ENCODE measurements at places on chromosomes 2 and 18.

GRCh38 chr2:118122594-118123281, 34.5 kb downstream of the INSIG2 start:
- no peak for DNase-seq

GRCh38 chr2:241201445-241202267, 13.2 kb downstream of the ANO7 start:
- DNase-seq = no peak

DNA sequence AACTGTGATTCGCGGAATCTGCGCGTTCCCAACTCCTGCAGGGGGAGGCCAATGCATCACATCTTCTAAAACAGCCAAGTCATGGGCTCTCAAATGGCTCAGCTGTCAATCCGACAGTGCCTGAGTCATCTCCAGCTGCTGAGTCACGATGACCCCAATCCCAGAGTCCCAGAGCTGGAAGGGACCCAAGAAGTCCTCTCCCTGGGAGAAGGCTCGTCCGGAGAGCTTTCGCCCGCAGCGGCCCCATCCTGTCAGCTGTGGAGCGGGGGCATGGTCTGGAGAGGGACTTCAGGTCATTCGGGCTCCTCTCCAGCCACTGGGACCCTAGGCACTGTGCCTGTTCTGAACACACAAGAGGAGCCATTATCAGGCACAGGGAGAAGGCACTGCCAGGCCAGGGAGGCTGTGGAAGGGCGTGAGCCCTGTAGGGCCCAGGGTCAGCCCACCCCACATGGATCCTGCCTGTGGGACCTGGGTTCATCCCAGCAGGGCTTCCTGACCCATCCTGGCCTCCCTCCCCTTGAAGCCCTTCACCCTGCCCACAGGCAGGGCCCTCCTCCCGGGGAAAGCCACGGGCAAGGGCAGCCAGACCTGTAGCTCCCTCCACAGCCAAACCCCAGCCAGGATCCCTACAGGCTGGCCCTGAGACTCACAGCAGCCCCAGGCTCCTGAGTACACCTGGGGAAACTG, 47.6 kb upstream of the GPC1 start:
- peak; percentile 95 for DNase-seq

DNA sequence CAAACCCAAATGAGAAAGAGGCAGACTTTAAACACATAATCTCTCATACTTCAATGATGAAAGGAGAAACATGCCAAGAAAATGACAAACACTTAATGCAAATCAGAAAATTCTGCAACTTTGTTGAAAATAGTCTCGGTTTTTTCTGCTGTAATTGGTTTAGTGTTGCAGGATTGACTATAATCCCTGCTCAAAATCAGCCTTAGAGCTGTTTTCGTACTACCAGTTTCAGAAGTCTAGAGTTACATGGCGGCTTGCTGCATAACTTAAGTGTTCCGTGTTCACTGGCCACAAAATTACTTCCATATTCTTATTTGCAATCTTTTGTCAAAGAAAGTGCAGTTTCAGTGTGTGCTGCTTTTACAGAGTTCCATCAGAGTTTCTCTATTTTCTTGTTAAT, 48.9 kb upstream of the ITGAV start:
- peak; percentile 79 for DNase-seq

GRCh38 chr2:141703501-141703900, 427.3 kb downstream of the LRP1B start:
- no peak for DNase-seq
